Stimulated activated CD4-positive, alpha-beta T cell treated with anti-CD3 and anti-CD28 coated beads, Interleukin-2, amount 100 ng/mL, for 48 hours (primary cell): ENCODE measurements at places on chromosomes 1 and 21.
A peak's percentile ranks its signal among the peaks of the same experiment; 100 is the strongest.

DNA sequence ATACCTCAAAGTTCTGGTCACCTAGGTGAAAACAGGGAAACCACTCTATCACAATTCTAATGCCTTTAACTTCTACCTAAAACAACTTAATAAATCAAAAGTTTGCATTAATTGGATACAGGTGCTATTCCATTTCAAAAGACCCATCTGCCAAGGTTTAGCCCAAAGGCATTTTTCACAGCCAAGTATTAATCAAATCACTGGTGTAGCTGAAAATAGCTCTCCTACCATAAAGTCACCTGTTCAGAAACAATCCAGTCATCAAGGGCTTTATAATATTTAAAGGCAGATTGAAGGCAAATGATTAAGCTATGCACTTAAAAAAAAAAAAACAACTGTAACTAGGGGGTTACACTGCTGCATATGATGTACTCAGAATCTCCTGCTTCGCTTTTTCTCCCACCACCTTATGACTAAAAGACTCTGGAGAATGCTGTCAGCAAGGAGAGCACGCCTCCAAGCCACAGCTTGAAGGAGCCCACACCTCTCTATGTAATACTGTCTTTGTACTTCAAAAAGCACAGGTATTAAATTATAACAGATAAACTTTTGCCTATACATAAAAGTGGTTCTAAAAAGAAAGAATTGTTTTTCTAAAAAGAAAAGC, 20.5 kb downstream of the KIAA0319L start:
- no peak for DNase-seq

- DNase-seq: no peak
Observed at GRCh38 chr1:248844526-248844925, 6.5 kb downstream of the ZNF672 start.

- DNase-seq: no peak
Observed at GRCh38 chr1:245432228-245432875, 277.6 kb downstream of the KIF26B start.

DNA sequence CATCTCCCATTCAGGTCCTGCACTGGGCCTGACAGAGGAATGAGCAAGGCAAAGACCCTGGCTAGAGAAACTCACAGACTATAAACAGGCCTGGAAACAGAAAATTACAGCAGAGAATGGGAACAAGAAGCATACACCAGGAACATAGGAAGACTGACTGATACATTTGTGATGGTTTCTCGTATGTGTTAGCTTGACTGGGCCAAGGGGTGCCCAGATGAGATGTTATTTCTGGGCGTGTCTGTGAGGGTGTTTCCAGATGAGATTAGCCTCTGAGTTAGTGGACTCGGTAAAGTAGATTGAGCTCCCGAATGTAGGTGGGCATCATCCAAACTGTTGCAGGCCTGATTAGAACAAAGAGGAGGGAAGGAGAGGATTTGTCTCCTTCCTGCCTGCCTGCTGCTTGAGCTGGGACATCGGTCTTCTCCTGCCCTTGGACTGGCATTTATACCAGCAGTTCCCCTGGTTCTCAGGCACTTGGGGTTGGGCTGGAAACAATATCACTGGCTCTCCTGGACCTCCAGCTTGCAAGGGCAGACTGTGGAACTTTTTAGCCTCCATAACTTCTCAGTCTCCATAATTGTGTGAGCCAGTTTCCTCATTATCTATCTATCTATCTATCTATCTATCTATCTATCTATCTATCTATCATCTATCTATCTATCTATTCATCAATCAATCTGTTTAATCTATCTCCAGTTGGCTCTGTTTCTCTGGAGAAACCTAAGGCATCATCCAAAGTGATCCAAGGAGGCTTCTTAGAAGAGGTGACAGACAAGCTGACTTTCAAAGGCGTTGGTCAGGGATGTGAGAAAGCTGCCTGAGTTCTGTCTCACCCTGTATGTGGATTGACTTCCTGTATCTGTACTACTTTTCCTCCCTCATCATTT, 9.7 kb upstream of the FOXO6 start:
- DNase-seq: no peak

- peak; percentile 49 for DNase-seq
Observed at GRCh38 chr1:198156745-198157240, at the start of gene NEK7. Gene NEK7 (plus strand): TSS chr1:198156998. CDS start chr1:198232581, 75,583 bp downstream.

- peak; percentile 11 for DNase-seq
Observed at GRCh38 chr1:169890761-169891538, 2.7 kb downstream of the SCYL3 start.

- no peak for DNase-seq
Observed at GRCh38 chr1:50252196-50252595, 143.5 kb downstream of the ELAVL4 start.

- no peak for DNase-seq
Observed at GRCh38 chr1:204487256-204487615, 7.4 kb downstream of the PIK3C2B start.

GRCh38 chr1:92094090-92094489, 13.9 kb downstream of the BTBD8 start:
- DNase-seq: no peak

GRCh38 chr1:35434703-35435102, 122.5 kb downstream of the KIAA0319L start:
- no peak for DNase-seq
